ENCODE measurements at places on chromosomes 7 and 10. TPM values are rescaled to one million over a fixed set of nuclear protein-coding genes. Genes with fewer than 3 reads are reported as not detected.

- no peak for DNase-seq
These were observed 7.8 kb downstream of the CHST3 start for GRCh38 chr10:71971769-71972555.

The GRID2IP gene
- 0.61 TPM for polyA plus RNA-seq

GRCh38 chr10:119133949-119134348, 30.0 kb downstream of the DENND10 start:
- no peak for DNase-seq

GRCh38 chr7:138500892-138501291, 40.8 kb downstream of the TRIM24 start:
- DNase-seq = no peak

DNA sequence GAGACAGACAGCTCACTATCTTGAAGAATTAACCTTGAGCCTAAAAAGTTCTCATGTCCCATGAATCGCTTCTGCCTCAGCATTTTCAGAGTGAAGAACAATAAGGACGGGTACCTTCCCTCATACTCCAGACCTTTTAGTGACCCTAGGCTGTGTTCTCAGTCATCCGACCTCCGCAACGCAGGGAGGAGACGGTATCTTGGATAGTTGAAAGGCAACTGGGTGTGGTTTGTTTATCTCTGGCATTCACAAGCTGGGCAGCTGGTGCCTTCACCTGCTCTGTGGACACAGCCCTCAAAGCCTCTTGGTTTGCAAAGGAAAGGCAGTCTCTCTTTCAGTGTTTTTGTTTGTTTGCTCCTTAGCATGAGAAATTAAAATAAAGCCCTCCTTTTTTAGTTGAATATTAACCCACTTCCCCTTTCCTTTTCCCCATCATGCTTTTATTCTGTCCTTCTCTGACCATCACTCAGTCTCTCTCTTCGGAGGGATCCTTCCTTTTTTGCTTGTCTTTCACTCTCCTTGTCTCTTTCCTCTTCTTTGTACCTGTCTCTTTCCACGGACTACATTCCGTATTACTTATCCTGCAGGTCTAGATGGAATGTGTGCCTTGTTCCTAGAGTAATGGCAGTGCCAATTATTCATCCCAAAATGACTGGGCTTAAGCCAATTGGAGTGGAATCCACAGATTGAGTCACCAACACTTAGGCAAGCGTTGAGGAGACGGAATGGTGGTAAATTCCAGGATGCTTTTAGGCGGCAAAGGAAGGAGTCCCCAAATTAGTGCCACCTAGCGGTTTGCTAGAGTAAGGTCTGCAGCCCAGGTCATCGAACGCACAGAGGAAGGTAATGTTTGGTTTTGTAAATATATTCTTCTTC, 45.8 kb downstream of the PRR15 start:
- no peak for DNase-seq

GRCh38 chr7:32519763-32520162, 24.5 kb downstream of the AVL9 start:
- DNase-seq = no peak

The HSPB1 gene
- polyA plus RNA-seq = 132 TPM

The CTTNBP2 gene
- 28.7 TPM for polyA plus RNA-seq

- no peak for DNase-seq
These were observed 15.1 kb upstream of the ZMIZ1 start for GRCh38 chr10:79053481-79054202.

GRCh38 chr10:82981137-82981723, 1106.2 kb downstream of the NRG3 start:
- DNase-seq = no peak

DNA sequence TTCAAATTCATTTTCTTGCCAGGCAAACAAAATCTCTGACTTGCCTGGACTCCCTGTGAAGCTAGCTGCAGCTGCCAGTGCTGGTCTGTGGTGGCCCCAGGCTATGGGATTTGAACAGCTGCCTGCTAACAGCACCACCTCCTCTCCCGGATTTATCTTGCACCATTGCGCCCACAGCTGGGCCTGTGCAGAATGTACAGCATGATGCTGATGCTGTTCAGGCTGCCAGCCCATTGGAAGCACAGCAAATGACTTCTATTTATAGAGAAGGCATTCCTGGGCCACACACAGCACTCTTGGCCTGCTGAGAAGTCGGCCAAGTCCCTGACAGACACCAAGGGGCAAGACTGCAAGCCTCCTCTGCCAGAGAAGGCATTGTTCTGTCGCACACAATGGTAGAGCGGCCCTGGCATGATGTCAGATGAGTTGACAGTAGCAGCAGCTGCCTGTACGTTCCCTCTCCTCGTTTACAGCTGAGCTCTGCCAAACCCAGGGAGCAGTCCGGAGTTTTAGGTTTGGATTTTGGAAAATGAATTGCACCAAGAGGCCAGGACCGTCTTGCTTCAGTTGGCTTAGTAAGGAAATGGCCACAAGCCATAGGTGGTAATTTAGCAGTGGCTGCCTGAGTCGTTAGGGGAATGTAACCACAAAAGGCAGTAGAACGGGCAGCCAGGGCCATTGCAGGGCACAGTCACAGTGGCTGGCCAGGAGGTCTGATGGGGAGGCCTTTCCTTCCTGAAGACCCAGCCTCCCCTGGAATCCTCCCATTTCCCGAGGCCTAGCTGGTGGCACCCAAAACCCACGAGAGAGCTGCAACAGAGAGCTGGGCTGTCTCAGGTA, 38.5 kb downstream of the MTURN start:
- no peak for DNase-seq

- DNase-seq = no peak
These were observed 249.2 kb downstream of the PARD3 start for GRCh38 chr10:34565934-34566333.

GRCh38 chr10:129055225-129055624, 411.8 kb upstream of the MGMT start:
- no peak for DNase-seq

DNA sequence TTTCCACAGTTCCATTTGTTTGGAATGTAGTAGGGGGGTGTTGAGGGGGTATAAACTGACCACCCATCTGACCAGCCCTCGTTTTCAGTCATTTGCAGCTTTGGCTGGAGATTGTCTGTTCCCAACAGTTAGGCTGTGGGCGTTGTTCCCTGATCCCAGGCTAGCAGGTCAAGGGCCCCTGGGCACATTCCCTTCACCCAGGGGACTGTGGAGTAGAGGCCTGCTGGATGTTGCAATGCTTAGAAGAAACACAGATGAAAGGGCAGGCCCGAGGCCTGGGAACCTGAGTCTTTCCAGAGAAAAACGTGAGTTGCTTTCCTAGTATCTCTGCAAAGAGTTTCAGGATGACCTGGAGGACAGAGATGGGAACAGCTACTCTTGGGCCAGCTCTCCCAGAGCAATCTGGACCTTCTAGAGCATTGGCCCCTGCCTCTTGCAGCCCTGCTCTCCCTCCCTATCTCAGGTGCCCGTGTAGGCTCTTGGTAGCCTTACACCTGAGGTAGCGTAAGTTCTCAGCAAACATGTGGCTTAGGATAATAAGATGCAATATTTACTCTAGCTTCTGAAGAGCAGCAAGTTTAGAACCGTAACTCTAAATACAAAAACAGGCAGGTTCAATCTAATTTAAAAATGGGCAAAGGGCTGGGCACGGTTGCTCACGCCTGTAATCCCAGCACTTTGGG, 99.4 kb upstream of the EFCAB10 start:
- DNase-seq = no peak

DNA sequence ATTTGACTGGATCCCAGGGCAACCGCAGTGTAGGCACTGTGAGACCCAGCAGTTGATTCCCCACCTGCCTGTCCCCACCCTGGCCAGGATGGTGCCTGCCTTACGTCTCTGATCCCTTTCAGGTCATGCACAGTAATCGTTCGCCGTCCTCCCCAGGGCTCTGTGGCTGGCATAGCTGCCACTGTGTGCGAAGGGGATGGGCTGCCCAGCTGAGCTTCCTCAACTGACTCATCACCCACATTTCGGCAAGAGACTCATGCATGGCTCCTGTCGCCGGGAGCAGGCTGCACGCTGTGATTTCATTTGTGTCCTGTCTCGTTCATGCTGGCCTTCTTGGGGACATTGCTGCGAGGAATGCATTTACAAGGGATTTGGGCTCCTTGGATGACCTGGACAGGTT, 252.4 kb downstream of the KLF6 start:
- no peak for DNase-seq

DNA sequence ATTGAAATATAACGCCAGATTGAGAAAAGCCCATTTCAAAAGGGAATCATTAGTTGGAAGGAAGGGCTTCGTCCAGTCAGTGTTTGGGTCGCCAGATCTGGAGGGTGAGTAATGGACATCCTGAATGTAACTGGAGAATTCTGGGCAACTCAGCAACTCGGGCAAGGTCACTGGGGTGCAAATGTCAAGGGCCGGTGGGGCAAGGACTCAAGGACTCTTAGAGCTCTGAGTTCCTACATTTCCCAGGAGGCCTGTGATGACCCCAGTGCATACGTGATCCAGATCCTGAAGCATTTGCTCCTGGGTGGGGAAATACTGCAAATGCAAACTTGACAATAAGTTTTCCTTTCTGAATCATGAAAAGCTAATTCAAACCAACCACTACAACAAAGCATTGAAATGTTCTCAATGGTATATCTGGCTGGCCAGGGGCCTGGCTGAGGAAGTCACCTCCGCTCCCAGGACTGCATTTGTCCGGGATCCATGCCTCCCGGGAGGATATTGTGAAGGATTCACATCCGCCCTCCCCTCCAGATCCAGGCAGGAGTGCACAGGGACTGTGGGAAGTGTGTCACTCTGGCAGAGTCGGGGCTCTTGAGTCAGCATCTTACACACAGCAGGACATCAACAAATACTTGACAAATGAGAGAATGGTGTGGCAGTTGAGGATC, 164.0 kb downstream of the FANK1 start:
- DNase-seq = no peak

- DNase-seq = no peak
These were observed 23.9 kb upstream of the ADAMTS14 start for GRCh38 chr10:70648427-70648826.

GRCh38 chr7:101156277-101156676, 2.0 kb downstream of the AP1S1 start:
- no peak for DNase-seq

DNA sequence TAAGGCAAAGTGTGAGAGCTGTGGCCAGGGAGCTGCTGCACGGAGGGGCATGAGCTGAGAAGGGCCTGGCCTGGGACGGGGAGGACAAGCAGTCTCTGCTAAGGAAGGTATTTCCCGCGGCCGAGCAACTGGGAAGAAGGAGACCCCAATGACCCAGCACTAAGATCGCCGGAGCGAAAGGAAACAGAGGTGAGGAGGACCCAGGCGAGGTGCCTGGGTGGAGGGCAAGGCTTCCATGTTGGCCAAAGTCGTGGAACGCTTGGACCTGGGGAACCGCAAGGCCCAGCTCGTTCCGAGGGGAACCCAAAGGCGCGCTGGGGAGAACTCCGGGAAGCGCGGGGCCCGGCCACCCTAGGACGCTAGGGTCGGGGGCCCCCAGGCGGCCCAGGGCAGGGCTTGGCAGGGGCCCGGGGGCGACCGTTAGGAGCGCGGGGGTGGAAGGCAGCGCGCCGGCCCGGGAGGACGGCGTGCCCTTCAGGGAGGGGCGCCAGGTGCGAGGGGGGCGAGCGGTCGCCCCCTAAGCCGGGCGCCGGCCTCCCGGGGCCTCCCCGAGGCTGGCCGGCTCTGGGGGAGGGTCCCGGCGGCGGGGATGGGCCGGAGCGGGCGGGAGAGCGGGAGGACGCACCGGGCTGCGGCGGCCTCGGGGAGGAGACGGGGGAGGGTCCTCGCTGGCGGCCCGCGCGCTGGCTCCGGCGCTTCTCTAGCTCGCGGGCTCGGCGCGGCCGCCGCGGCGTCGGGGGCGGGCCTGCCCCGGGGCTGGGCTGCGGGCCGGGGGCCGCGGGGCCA, 545 bp downstream of the GIGYF1 start:
- DNase-seq = no peak

GRCh38 chr10:117656385-117657367, 114.1 kb downstream of the EMX2 start:
- DNase-seq = no peak

The CRYGN gene
- 1.7 TPM for polyA plus RNA-seq

GRCh38 chr7:101953248-101953819, 135.9 kb downstream of the CUX1 start:
- DNase-seq = no peak

- no peak for DNase-seq
These were observed 39.0 kb downstream of the C10orf120 start for GRCh38 chr10:122660696-122661095.

DNA sequence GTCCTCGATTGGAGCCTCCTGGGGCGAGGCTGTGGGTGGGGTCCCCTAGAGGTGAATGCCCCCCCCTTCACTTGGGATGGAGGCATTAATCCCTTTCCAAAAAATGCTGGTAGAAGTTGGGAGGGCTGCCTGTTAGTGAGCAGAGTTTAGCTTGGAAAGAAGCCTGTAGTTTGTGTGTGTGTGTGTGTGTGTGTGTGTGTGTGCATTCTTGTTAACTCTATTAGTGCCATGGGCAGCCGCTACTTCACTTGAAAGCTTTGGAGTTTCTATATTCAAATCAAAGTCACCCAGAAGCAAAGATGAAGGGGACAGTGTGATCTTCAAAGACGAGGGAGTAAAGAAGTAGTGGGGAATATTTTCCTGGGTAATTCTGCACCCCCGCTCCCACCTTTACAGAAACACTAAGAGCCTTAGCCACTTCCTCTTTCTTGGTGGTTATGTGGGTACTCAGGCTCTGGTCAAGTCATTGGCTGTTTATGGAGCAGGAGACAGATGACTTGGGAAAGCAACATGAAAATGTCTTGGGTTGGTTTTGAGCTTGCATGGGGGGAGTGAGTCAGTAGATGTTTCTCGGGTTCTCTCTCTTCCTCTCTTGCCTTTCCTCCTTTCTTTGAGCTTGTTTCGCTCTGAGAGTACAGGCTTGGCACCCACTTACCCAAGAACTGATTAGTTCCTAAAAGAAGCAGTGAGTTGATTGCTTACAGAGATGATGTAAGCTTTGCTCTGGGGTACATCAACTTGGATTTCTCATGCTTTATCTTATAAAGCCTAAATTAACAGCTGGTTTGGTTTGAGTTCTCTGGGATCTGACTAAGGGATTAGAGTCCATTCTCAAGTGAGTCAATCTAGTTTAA, 35.9 kb downstream of the TCF7L2 start:
- no peak for DNase-seq

- no peak for DNase-seq
These were observed 42.3 kb upstream of the HSPA12A start for GRCh38 chr10:116784651-116785050.

DNA sequence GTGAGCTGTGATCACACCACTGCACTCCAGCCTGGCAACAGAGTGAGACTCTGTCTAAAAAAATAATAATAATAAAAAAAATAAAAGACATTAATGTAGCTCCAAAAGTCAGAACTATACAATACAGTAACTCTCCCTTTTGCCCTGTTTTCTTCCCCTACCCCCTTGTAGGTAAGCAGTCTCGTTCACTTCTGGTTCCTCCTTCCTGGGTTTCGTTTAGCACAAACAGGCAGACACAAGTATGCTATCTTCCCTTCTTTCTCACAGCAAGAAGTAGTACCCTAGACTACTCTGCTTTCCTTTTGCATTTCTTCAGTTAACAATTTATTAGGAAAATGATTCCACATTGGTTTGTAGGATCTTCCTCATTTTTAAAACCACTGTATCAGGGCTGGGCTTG, 33.1 kb downstream of the PDSS1 start:
- DNase-seq = no peak

GRCh38 chr7:33677556-33677955, 227.8 kb upstream of the BMPER start:
- no peak for DNase-seq

The VWA2 gene
- 2.1 TPM for polyA plus RNA-seq
